ENCODE measurements at places on chromosomes 4 and X. TPM values are rescaled to one million over a fixed set of nuclear protein-coding genes. Genes with fewer than 3 reads are reported as not detected.
A peak's percentile ranks its signal among the peaks of the same experiment; 100 is the strongest.

CHIC1 gene
- total RNA-seq, result 6.9 TPM

DNA sequence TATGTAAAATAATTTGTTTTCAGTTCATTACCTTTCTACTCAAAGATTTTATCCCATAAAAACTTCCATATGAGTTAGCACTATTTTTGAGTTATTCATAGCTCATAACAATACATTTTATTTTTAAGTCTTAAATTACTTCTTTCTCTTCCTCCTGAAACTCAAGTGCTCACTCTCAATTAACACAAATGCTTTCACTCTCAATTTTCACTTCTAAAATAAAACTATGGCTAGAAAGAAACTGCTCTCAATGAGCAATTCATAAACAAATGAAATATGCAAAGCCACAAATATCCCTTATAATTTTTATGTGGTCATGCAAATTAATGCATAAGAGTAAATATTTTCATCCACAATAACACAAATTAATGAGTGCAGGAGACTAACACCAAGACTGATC is 38.8 kb downstream of the MAML3 start:
- H3K4me3 ChIP-seq, result peak overlapping the region; percentile 20
- H3K4me1 ChIP-seq, result peaks cover 31% of the 10 kb centered on the region
- H3K36me3 ChIP-seq, result peaks cover 1% of the 10 kb centered on the region
- DNase-seq, result no peak
- no peak overlapping the region for H3K27ac ChIP-seq

PLXNB3 gene
- 0.81 TPM for total RNA-seq

GRCh38 chr4:104901438-104901837 is 245.2 kb upstream of the TET2 start:
- H3K4me1 ChIP-seq, result peaks cover 6% of the 10 kb centered on the region
- DNase-seq, result no peak
- peaks cover 1% of the 10 kb centered on the region for H3K36me3 ChIP-seq
- no peak overlapping the region for H3K4me3 ChIP-seq

ADH1A gene
- total RNA-seq, result not detected

GRCh38 chrX:10923466-10923865 is 187.7 kb upstream of the HCCS start:
- H3K27ac ChIP-seq, result no peak overlapping the region
- H3K27me3 ChIP-seq, result no peaks in the 10 kb centered on the region
- DNase-seq, result no peak
- no peaks in the 10 kb centered on the region for H3K4me1 ChIP-seq

SMR3B gene
- total RNA-seq, result not detected

MAGEA8 gene
- not detected for total RNA-seq

BEX3 gene
- 2.8 TPM for total RNA-seq

- peaks cover 17% of the 10 kb centered on the region for H3K4me1 ChIP-seq
- peaks cover 8% of the 10 kb centered on the region for H3K36me3 ChIP-seq
- H3K27me3 ChIP-seq, result no peaks in the 10 kb centered on the region
- H3K27ac ChIP-seq, result no peak overlapping the region
- no peak for DNase-seq
Observed at GRCh38 chrX:110218591-110218990, 99.3 kb downstream of the AMMECR1 start.

GRCh38 chrX:10030570-10030969 is 63.4 kb downstream of the CLDN34 start:
- H3K27me3 ChIP-seq, result no peaks in the 10 kb centered on the region
- peaks cover 15% of the 10 kb centered on the region for H3K4me1 ChIP-seq
- H3K4me3 ChIP-seq, result no peak overlapping the region

GRCh38 chr4:1851160-1851559 is 4.8 kb downstream of the LETM1 start:
- DNase-seq, result no peak
- H3K36me3 ChIP-seq, result peaks cover 18% of the 10 kb centered on the region
- H3K27me3 ChIP-seq, result no peaks in the 10 kb centered on the region
- H3K27ac ChIP-seq, result no peak overlapping the region
- H3K4me1 ChIP-seq, result peaks cover 30% of the 10 kb centered on the region
- H3K4me3 ChIP-seq, result no peak overlapping the region

GRCh38 chrX:43349363-43349762 is 306.7 kb upstream of the MAOA start:
- H3K36me3 ChIP-seq, result no peaks in the 10 kb centered on the region
- H3K4me1 ChIP-seq, result no peaks in the 10 kb centered on the region
- no peak overlapping the region for H3K27ac ChIP-seq
- H3K27me3 ChIP-seq, result peaks cover 2% of the 10 kb centered on the region

DNA sequence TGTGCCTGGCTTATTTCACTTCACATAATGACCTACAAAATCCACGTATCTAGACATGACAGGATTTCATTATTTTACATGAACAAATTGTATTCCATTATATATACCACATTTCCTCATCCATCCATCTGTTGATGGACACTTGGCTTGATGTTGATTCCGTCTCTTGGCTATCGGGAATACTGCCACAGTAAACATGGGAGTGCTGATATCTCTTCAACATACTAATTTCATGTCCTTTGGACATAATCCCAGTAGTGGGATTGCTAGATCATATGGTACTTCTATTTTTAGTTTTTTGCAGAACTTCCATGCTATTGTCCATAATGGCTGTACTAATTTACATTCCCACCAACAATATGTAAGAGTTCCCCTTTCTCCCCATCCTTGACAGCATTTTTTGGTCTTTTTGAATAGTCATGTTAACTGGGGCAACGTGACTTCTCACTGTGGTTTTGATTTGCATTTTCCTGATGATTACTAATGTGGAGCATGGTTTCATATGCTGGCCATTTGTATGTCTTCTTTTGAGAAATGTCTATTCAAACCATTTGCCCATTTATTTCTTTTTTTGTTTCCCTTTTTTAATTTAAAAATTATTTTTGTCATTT is 68.9 kb downstream of the HTRA3 start:
- DNase-seq, result no peak
- no peaks in the 10 kb centered on the region for H3K36me3 ChIP-seq
- no peaks in the 10 kb centered on the region for H3K27me3 ChIP-seq
- H3K4me1 ChIP-seq, result no peaks in the 10 kb centered on the region
- H3K27ac ChIP-seq, result no peak overlapping the region

DNA sequence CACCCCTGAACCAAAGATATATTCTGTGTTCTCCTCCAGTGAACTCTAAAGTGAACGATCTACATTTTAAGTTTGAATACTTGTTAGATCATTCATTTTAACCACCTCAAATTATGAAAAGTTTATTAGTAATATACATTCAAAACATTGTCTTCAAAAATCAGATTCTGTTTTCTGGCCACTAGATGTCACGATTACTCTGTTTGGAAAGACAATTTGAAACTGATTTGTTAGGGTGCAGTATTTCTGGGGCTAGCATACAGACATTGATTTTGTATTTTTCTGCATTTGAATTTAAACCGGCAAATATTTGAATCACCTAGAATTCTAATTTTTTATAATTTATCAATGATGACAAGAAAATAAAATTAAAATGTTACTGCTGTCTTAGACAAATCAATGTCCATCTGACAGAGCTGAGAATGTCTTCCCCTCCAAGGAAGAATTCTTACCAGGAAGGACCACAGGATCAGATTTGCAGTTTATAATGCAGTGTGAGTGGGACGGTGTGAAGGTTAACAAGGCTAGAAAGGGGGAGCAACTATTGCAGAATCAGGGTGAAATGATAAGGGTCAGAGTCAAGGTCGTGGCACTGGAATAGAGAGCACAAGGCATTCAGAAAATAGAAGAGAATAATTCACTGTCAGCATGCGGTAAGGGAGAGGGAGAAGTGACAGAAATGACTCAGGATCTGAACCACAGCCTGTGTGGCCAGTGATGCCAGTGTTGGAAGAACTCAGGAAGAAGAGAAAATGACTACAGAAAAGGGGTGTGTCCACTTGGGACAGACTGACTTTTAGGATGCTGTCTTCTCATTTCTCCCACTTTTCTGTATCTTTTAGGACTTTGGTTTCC is 91.6 kb downstream of the ANXA10 start:
- H3K27ac ChIP-seq, result no peak overlapping the region
- peaks cover 5% of the 10 kb centered on the region for H3K4me1 ChIP-seq
- H3K27me3 ChIP-seq, result no peaks in the 10 kb centered on the region
- no peaks in the 10 kb centered on the region for H3K36me3 ChIP-seq
- no peak overlapping the region for H3K4me3 ChIP-seq

DNA sequence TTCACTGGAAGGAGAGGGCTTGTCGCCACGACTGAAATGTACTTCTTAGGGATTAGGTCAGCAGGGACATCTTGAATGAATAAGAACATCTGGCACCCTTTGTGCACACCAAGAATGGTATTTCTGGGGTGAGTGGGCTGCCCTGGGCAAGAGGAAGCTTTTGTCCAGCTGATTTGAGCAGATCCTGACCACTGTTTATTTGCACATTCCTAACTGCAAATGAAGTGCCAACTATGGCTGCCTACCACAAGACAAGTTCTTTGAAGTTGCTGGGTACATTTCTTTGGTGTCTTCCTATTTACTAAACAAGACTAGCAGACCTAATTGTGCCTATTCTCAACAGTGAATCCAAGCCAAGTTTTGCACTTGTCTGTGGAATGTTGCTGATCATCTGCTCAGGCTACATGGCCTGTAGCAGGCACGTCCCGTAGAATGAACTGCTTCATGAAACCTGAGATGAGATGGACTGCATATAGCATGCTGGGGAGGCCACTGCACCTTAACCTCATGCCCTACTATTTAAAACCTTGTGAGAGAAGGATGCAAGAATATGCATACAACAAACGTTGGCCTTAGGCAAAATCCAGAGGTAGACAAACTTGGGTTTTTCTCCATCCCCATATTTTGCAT is 45.0 kb downstream of the PIR start:
- no peaks in the 10 kb centered on the region for H3K4me1 ChIP-seq
- H3K27ac ChIP-seq, result no peak overlapping the region
- no peaks in the 10 kb centered on the region for H3K27me3 ChIP-seq
- H3K4me3 ChIP-seq, result no peak overlapping the region

GRCh38 chr4:105990933-105991332 is 95.7 kb downstream of the NPNT start:
- no peaks in the 10 kb centered on the region for H3K27me3 ChIP-seq
- no peaks in the 10 kb centered on the region for H3K4me1 ChIP-seq
- no peak overlapping the region for H3K4me3 ChIP-seq
- DNase-seq, result no peak
- H3K27ac ChIP-seq, result no peak overlapping the region
- H3K36me3 ChIP-seq, result no peaks in the 10 kb centered on the region

AR gene
- total RNA-seq, result not detected

DNA sequence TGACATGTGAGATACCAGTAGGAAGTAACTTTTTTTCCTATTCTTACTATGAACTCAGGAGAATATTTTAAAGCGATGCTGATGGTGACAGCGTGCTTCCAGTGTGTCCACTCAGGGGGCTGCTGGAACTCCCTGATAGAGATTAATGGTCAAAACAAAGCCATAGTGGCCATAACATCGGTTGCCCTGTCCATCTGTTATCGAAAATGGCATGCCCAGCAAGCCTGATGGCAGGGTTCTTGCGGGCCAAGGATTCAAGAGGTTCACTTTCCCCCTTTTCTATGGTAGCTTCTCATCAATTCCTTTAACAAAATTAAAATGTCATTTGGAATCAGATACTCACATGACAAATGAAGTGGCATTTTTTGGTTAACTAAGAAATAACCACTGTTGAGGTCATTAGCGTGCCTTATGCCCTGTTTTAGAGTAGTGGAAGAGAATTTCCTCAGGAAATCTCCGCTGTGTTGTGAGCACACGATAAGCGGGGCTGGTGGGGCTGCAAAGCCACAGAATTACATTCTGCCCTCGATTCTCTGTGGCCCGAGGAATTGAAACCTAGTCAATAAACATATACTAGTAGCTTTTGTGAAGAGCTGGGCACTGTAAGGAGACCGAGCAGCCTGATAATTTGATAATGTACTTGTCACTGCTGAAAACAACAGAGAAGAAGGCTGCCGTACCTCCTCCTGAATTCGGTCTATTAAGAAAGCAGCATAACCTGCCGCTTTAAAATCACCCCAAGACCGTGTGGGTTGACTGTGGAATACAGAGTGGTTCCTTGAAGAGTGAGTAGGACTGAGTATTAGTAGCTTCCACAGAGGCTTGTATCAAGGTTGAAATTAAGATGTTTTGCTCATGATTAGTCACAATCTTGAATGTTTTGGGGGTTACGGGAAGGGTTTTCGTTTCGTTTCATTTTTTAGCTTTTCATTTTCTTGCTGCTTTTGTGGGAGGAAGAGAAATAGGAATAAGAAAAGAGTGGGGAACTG is 46.7 kb downstream of the PTCHD1 start:
- no peak for DNase-seq
- no peaks in the 10 kb centered on the region for H3K36me3 ChIP-seq
- H3K4me3 ChIP-seq, result peak overlapping the region; percentile 16
- H3K27me3 ChIP-seq, result peaks cover 2% of the 10 kb centered on the region
- no peak overlapping the region for H3K27ac ChIP-seq

DNA sequence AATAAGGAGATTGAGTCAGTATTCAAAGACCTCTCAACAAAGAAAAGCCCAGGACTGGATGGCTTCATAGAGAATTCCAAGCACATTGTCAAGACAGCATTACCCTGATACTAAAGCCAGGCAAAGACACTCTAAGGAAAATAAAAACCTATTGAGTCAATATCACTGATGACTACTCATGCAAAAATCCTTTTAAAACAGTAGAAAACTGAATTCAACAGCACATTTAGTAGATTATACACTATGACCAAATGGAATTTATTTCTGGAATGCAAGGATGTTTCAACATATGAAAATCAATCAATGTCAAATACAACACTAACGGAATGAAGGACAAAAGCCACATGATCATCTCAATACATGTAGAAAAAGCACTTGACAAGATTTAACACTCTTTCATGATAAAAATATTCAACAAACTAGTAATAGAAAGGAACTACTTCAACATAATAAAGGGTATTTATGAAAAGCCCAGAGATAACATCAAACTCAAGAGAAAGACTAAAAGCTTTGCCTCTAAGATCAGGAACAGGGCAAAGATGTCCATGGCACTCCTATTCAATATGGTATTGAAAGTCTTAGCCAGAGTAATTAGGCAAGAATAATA is 633.3 kb downstream of the ANKRD50 start:
- H3K27ac ChIP-seq, result no peak overlapping the region
- no peaks in the 10 kb centered on the region for H3K4me1 ChIP-seq
- H3K27me3 ChIP-seq, result no peaks in the 10 kb centered on the region
- H3K4me3 ChIP-seq, result no peak overlapping the region

DNA sequence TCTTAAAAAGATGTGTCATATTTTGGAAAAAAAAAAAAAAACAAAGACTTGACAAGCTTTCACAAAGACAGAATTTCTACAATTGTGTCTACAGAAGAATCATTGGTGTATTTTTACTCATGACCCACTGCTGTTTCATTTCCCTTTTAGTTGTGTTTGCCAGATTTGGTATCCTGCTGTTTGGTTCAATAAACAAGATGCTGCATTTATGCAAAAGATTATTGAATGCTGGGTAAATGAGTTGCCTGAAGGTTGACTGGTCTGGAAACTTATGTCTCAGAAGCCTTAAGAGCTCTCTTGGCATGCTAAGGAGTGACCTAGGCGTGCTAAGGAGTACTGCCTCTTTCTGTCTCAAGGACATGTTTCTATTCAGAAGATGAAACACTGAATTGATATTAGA is 64.9 kb upstream of the NPY2R start:
- H3K4me3 ChIP-seq, result no peak overlapping the region
- no peaks in the 10 kb centered on the region for H3K36me3 ChIP-seq
- no peak overlapping the region for H3K27ac ChIP-seq
- no peaks in the 10 kb centered on the region for H3K4me1 ChIP-seq
- DNase-seq, result no peak

RTL9 gene
- total RNA-seq, result not detected

GRCh38 chrX:12162420-12162819 is 24.1 kb downstream of the FRMPD4 start:
- no peaks in the 10 kb centered on the region for H3K4me1 ChIP-seq
- no peak for DNase-seq
- H3K27me3 ChIP-seq, result no peaks in the 10 kb centered on the region
- no peak overlapping the region for H3K4me3 ChIP-seq
- H3K27ac ChIP-seq, result no peak overlapping the region
- H3K36me3 ChIP-seq, result no peaks in the 10 kb centered on the region

- DNase-seq, result no peak
- H3K27ac ChIP-seq, result no peak overlapping the region
- H3K27me3 ChIP-seq, result no peaks in the 10 kb centered on the region
- no peak overlapping the region for H3K4me3 ChIP-seq
Observed at GRCh38 chr4:63663870-63664269, 745.4 kb downstream of the TECRL start.

PCYT1B gene
- not detected for total RNA-seq

Measured in activated T-helper 1 cell treated with anti-CD3 and anti-CD28 coated beads, Interleukin-12 subunit alpha, Interleukin-12 subunit beta, Interleukin-2, Interleukin-4 antibody, amounts not matched to agents 30 ng/mL and 10 ng/mL and 1 ng/mL, durations not matched to agents 14 hours and 24 hours and 36 hours (primary cell).